Stimulated activated CD8-positive, alpha-beta memory T cell treated with anti-CD3 and anti-CD28 coated beads, Interleukin-4, amount 100 ng/mL, for 48 hours (primary cell): ENCODE measurements at places on chromosomes 1 and 21.

DNA sequence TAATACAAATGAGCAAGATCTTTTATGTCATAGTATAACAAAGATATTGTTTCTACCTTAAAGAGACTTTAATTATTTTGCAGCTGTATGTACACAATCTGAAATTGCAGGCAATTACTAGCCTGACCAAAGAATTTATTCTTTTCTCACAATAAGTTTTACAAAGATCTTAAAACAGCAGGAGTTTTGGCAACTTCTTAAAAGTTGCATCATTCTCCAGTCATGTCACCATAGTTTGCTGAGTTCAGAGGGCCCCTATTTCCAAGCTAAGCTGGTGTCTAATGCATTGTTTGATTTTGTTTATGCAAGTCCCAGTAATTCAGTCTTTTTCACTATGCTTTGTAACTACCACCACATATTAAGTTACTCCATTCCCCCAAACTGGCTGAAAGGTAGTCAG, 114.8 kb downstream of the DNAH14 start:
- no peak for DNase-seq

- DNase-seq, result no peak
These were observed 22.0 kb upstream of the AIM2 start for GRCh38 chr1:159098596-159098995.

DNA sequence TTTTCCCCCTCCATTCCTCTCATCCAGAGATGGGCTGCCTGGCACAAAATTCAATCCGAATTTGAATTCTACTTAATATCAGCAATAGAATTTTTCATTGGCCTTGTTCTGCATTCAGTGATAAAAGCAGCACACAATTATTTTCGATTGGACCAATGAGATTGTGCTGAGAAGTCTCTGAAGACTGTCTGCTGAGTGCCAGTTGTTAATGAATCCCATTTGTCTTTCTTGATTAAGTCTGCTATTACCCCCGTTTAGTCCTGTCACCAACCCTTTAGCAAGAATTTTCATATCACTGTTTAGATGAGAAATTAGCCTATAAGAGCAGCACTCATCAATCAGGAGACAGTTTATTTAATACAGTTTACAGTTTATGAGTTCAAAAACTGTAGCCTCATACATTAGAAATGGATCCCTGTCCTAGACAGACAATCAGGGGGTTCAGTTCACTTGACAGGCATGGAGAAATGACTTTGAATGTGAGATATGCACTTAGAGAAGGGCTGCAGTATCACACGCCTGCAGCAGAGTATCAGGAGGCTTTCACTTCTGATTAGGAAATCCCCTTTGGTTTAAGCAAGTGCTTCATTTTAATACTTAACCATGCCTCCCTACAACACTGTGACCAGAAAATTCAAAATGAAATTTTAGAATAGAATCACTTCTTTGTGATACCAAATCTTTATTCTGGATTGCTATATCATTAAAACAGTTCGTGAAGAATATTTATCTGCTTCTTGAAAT, 304.7 kb upstream of the PTBP2 start:
- no peak for DNase-seq

- DNase-seq, result no peak
These were observed 114.9 kb downstream of the SIK1 start for GRCh38 chr21:43312011-43312410.

DNA sequence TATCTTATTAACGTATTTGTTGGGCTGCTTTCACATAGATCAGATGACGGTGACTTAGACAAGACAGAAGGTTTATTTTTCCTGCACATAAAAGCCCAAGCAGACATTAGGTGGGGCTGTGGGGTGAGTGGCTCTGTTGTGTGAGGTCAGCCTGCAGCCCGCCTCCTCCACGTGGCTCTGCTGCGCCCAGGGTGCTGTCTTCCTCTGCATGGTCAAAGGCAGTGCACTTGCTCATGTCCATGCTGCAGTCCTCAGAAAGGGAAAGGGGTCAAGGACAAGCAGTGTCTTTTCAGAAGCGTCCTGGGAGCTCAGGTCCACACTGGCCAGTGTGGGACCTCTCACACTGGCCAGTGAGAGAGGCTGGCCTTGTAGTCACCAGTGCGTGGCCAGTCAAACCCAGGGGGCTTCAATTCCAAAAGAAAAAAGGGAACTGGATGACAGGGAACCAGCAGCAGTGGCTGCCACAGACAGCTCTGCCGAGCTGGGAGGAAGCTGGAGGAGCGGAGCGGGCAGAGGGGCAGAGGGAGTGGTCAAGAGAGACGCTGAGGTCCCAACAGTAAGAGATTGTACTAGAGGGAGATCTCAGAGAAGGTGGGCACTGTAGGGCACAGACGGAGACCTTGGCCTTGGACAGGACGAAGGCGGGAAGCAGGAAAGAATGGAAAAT, 35.9 kb upstream of the SLC45A1 start:
- DNase-seq, result no peak
